Activated CD4-positive, alpha-beta T cell treated with anti-CD3 and anti-CD28 coated beads, Interleukin-2, amount 50 U/mL, for 4 hours (primary cell): ENCODE measurements at places on chromosomes 2 and 18.

GRCh38 chr2:58428096-58429013 is 187.2 kb upstream of the FANCL start:
- DNase-seq = no peak

DNA sequence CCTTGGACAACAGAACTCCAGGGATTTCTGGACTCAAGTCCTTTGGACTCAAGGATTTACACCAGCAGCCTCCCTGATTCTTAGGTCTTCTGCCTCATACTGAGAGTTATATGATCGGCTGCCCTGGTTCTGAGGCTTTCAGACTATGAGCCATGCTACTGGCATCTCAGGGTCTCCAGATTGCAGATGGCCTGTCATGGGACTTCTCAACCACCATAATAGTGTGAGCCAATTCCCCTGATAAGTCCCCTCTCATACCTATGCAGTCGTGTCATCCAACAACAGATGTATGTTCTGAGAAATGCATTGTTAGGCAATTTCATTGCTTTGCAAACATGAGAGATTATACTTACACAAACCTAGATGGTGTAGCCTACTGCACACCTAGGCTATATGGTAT is 61.4 kb upstream of the MSTN start:
- no peak for DNase-seq

DNA sequence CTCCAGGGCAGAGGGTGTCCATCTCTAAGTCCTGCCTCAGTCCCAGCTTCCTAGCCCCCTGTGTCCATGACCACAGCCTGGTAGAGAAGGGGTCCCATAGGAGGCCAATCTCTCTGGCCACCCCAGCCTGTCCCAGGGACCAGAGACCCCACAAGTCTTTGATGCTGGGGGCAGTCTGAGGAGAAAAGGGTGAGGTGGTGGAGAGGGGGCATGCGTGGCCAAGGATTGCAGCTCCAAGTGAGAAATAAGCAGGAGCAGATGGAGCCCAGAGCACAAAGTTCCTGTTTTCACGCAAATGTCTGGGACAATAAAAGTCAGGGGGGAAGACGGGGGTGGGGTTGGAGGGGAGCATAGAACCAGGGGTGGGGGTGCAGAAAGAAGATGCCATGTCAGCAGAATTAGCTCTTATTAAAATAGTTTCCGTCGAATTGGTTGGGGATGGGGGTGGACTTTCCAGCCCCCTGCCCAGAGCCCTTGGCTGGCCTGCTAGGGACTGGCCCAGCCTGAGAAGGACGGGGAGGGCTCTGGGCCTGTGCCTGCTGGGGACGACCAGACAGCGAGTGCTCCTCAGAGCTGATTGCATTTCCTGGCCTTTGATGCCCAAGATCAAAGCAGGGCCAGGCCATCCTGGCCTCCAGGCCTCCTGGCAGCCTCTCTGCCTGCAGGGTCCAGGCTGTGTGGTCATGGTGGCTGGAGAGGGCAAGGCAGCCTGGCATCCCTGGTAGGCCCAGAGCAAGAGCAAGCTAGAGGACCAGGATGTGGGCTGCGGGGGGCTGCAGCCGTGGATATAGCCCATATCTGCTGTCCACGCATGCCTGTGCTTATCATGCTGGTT is 337.1 kb downstream of the DYSF start:
- DNase-seq = no peak

DNA sequence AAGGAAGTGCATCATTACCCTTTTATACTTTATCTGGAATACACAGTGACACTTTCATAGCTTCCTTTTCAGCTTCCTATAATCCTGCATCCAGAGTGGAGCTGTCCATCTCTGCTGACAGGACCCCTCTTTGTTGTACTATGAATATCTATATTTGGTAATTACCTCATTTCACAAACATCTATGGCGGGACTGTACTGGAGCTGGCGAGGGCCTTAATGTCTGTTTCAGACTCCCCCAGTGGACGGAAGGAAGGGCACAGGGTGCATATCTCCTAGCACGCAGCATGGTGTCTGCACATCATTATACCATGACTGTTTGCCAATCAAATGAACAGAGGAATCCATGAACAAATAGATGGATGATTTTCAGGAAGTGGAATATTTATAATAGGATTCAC is 142.3 kb downstream of the SOX11 start:
- no peak for DNase-seq

DNA sequence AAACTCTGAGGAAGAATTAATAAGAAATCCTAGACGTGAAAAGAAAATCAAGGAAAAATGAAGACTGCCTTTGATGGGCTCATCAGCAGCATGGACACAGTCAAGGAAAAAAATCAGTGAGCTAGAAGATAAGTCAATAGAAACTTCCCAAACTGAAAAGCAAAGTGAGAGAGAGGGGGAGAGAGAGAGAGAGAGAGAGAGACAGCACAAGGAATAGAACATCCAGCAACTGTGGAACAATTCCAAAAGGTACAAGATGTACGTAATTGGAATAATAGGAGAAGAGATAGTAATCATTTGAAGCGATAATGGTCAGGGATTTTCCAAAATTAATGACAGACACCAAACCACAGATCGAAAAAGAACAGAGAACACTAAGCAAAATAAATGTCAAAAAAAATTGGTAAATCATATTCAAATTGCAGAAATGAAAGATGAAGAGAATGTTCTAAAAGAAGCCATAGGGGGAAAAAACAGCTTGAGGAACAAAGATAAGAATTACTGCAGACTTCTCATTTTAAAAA is 54.5 kb downstream of the TBC1D8 start:
- no peak for DNase-seq

DNA sequence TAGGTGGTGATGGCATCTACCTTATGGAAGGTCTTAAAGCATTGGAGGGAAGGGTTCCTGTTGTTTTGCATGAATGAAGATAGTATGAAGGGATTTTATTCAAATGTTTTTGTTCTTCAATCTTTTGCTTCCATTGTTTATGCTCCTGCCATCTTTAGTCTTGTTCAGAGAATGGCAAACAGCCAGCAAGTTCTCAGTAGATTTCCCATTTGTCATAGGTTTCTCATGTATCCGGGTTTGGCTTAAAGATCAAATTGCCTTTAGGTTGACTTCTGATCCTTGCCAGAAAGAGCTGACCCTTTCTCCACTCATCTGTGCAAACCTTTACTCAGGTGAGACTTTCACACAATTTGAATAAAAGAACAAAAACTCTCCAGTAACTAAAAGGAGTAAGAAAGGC is 44.2 kb upstream of the STAT4 start:
- DNase-seq = no peak

DNA sequence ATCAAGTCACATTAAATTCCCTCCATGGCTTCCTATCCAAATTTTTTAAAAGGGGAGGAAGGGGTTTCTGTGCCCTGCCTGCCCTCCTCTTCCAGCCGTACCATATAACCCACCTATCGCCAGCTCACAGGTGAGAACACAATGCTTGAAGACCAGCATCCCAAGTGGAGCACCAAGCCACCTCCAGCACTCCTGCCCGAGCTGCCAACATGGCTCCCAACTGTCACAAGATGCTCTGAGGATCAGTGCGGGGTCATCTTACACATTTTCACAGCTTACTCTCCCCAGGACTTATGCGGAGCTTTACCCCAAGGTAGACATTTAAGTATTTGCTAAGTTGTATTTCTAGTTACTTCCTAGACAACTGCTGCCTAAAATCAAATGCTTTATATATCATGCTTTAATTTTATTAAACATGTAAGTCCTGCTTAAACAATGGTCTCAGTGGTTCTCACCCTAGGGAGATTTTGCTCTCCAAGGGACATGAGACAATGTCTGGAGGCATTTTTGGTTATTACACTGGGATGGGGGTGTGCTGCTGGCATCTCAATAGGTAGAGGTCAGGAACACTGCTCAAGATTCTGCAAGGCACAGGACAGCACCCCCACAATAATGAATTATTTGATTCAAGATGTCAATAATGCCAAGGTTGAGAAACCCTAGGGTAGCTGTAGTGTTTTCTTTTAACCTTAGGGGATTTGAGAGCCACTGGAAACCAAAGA is 45.8 kb downstream of the SF3B1 start:
- DNase-seq = no peak

- no peak for DNase-seq
Observed at GRCh38 chr2:166627893-166628292, 133.8 kb upstream of the SCN7A start.

DNA sequence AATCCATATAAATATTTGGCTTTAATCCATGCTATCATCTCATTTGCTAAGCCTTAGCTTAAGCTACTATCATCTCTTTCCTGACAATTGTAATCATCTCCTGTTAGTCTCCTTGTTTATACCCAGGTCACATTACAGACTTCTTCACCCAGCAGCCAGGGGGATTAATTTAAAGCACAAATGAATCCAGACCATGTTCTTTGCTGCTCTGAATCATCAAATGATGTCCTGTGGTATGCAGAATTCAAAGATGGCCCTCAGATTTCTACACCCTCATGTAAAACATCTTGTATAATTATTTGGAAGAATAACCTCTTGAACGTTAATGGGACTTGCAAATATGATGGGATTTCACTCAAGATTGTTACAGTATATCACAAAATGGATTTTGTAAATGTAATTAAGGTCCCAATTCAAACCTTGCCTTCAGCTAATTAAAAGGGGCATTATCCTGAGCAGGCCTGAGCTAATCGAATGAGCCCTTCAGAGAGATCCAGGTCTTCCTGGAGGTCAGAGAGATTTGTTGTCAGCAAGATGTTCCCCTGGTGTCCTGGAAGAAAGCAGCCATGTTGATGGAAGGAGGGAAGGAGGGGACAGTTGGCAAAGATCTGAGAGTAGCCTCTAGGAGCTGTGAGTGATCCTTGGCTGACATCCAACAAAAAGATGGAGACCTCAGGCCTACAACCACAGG is 241.1 kb upstream of the MMADHC start:
- no peak for DNase-seq

DNA sequence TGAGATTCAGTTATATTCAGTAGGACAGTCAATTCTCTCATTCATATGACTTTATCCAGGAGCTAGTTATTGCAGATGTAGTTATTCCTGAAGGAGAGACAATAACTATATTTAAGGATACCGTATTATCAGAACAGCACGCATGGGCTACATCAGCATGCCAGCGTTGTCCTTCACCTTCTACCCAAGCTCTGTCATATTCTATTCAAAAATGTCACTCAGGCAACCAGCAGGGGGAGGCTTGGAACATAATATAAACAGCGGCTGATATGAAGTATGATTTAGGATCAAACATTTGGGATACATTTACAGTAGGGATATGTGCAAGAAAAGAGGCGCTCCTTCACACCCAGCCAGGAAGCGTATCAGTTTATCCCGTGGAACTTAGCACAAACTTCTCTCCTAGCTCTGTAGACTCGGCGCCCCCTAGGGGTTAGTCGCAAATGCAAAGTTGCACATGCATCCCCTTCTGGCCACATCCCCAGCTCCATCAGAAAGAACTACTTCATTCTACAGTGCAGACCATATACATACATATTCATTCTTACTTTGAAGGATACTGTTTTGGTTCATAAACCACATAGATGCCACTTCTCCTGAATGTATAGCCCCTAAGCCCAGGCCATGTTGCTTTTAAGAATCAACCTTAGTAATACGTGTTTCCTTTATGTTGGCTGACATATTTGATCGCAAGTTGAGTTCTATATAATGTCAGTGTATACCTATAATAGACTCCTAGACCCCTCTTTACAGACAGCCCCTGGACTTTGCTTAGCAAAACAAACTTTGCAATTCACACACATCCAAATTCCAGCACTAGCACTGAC is 759.4 kb downstream of the ADCYAP1 start:
- no peak for DNase-seq

DNA sequence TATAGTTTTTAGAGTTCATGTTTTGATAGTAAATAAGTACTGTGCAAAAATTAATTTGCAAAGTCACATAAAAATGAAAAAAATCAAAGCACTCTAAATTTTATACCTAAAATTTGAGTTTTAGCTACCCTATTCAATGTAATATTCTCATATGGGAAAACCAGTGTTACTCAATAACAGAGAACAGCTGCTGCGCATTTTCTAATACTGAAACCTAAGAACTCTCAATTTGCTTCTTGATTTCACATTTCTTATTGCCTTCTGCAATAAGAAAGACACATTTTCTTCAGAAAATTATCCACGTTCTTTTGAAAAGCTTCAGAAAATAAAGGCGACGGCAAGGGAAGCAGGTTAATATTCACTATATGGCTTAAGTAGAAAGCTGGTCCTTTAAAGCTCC is 199.1 kb upstream of the CCDC150 start:
- no peak for DNase-seq

DNA sequence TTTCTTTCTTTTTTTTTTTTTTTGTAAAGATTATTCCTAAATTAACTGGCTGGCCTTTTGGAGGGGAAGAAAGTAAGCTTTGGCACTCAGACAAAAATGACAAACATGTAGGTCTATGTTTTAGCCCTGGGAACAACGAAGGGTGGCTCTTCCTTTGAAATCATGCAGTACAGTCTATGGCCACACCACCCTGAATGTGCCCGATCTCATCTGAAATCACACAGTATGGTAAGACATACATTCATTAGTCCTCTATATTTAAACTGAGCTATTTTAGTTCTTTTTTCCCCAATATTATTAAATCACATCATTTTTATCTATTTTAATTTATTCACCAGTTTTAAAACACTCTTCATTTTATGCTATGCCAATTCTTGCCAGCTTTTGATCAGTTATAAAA is 48.2 kb downstream of the PLA2R1 start:
- no peak for DNase-seq

- no peak for DNase-seq
Observed at GRCh38 chr2:11866358-11867335, 120.2 kb downstream of the LPIN1 start.

DNA sequence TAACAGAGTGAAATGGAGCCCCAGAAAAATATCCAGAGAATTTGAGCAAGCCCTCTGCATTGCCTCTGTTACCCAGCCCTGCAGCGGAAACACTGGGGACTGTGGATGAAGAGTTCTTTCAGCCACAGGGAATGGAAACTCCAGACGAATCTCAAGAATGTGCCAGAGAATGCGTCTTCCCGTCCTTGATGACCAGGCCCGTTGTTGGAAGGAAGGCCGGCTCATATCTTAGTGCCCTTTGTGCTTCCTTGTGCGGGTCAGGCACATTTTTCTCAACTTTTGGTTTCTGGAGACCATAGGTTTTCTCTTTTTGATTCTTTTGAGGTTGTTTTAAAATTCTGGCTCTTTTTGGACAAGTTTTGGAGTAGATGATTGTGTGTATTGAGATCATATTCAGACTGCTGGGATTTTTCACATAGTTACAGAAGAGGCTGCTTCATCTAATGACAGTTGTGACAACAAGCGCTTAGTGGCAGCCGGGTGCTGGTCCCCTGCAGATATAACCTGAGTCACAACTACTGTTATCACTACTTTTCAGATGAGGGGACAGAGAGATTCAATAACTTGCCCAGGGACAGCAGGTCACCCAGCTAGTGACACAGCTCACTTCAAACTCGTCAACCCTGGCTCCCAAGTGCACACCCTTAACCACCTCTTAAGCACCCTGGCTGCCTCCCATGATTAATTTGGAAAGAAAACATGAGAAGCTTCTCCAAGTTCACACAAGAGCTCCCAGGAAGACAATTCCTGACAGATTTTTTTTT is 15.7 kb downstream of the MAL start:
- DNase-seq = no peak

- no peak for DNase-seq
Observed at GRCh38 chr2:55003706-55004639, 46.3 kb downstream of the RTN4 start.

- peak; percentile 66 for DNase-seq
Observed at GRCh38 chr2:84939426-84940087, 31.4 kb upstream of the KCMF1 start.
